ENCODE measurements at places on chromosomes 2 and 18.

DNA sequence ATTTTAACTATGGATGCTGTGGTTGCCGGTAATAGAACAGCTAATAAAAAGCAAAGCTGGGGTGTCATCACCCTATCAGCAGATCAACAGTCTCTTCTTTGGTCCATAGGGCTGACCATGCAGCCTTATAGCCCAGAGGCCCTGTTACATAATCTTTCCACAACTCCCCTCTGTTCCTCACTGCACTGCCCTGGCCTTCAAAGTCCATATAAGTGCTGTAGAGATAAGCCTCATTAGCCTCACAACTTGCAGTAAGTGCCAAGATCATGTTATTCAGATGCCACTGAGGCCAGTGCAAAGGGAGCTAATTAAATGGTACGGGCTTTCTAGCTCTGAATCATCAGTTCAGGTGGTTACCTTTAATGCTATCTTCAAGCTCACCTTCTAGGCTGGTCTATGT, 89.7 kb upstream of the CXCR4 start:
- no peak for DNase-seq

GRCh38 chr2:22487541-22487940, 897.4 kb upstream of the KLHL29 start:
- no peak for DNase-seq

DNA sequence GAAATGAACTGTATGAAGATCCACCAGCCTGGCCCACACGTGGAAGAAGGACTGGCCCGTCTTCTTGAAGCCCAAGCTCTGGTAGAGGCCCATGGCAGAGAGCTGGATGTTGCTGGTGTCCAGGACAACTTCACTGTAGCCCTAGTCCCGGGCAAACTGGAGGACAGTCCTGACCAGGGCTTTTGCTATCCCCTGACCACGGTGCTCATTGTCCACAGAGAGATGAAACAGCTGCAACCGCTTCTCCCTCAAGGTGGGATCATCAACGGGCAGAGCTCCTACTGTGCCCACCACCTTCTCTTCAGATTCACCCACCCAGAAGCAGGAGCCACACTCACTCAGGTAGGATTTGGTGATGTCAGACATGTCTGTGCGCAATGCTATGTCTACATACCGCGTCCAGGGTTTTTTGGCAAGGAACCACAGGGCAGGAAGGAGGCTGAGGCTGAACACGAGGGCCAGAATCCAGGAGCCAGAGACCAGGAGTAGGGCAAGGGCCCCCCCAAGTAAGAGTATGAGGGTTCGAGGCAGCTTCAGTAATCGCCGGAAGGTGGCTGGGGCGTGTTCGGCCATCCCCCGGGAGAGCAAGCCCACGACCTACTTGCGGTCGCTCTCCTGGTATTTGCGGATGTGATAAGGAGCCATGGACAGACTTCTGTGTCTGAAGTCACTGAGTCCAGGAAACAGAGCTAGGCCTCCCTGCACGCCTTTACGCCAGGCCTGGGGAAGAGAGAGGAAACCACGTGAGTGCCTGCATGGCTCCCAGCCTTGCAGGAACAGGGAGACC, 36.3 kb downstream of the TPRKB start:
- DNase-seq, result no peak

- DNase-seq, result no peak
Observed at GRCh38 chr2:157759855-157760254, 116.3 kb downstream of the ACVR1 start.

DNA sequence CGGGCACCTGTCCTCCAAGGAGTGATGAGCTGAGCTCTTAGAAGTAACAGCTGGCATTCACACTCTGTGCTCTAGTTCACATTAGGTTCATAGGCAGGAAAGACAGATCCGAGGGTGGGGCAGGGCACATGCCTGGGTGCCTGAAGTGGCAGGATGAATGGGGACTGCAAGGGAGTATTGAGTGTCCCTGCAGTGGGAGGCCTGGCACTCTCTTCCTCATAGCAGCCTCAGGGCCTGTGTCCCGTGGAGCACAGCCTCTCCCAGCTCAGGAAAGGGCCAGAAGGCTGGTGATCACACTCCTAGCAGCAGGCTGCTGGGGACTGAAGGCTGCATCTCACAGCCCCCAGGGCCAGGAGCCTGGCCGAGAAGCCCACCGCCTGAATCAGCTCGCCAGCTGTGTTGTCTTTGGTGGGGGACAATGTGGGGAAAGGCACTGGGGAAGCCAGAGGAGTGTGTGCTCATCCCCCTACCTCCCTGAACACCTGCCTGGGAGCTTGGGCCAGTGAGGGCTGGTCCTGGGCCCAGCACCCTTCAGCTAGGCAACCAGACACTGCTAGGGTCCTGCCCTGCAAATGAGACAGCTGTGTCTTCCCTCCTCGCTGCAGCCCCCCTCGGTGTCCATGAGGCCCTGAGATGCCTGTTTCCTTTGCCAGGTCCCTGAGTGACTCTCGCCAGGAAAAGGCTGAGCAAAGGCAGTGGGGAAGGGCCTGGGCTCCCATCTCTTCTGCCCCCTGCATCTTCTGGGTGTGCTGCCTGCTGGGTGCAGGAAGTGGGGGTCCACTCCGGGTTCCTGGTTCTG, 48.2 kb upstream of the HS6ST1 start:
- DNase-seq, result no peak

- no peak for DNase-seq
Observed at GRCh38 chr2:233992513-233993217, 57.8 kb upstream of the SPP2 start.

DNA sequence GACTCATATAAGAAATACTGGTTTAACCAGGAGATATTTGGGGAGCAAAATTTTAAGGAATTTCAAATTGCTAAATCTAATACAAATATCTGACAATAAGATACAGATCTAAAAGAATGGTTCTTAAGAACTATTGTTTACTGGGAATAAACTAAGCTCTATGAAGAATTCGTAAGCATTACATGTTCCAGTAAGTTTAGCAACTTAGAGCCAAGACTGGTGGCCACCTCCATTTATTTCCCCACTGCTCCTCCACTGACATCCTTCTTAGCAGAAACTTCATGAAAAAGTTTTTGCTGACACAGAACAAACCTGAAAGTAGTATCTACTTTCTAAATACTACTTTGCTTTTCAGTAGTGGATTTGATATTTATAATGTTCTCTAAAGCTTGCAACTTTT, 83.0 kb downstream of the ACSL3 start:
- DNase-seq, result no peak

DNA sequence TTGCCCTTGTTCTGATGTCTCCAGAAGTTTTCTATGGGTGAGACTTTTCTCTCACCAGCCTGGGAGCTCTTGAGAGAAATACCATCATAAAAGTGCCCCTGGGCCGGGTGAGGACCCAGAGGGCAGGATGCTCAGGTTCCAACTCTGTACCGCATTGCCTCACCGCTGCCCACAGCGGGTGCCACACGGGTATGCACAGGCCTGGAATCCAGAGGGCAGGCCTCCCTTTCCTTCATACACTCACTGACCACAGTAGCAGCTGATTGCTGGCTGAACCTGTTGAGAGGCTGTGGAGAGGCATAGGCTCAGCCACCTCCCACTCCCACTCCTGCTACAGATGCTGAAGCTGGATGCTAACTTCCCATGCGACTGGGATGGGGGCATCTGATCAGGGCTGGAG, 293.8 kb downstream of the CYP26B1 start:
- DNase-seq, result no peak

DNA sequence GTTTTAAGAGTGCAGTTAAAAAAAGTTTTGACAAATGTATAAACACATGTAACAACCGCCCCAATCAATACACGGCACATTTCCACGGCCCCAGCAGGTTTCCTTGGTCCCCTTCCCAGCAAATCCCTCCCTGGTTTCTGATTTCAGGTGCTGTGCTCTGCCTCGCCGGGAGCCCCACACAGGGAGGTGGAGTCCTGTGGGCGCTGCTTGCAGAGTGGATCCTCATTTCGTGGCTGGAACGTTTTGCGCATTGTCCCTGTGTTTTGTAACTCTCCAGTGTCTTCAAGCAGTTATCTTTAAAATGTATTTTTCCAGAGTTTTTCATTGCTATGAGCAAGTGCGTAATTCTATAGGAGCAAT, 124.8 kb downstream of the GALR1 start:
- no peak for DNase-seq

DNA sequence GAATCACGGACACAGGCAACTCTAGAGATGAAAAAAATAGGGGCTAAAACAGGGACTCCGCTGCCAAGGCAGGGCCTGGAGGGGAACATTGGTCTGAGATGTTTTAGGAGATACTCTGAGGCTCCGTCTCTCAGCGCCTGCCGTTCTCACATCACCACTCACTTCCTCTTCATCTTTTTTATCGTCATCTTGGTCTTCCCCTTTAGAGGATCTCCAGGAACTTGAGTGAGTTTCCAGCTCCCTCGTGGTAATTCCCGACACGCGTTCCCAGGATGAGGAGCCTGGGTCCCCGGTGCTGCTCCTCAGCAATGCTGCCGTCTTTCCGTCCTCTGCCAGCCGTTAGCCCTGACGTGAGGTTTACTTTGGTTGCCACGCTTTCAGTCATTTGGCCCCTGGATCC, 16.1 kb downstream of the MLPH start:
- DNase-seq, result no peak

DNA sequence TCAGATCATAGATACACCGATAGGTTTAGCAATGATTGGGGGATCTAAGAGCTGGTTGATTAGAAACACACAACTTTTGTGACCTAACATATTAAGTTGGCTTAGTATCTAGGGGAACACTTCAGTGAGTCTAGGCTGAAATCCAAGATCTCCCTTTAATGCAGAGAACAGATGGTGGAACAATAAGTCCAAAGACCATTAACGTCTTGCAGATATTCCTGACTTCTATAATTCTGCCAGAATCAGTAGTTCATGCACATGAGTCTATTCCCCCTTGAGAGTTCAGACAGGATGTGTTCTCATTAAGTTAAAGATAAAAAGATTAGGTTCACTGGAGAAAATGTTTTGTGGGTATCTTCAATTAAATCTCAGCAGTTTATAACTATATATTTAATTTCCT, 506.5 kb downstream of the TSN start:
- no peak for DNase-seq

DNA sequence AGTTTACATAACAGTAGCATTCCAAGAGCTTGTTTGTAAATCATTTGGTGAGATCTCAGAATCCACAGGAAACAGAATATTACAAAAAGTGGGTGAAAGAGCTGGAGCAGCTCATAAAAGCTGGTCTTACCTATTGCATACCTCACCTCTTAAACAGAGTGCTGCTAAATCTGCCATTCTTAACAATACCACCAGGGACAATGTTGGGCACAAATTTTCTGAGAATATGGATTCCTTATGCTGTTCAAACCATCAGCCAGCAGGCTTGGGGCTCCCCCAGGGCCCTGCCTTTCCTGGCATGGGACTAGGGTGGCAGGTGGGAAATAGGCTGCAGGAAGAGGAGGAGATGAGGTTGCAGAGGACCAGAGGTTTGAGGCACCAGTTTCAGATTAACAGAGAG, 55.6 kb downstream of the TGFA start:
- no peak for DNase-seq

DNA sequence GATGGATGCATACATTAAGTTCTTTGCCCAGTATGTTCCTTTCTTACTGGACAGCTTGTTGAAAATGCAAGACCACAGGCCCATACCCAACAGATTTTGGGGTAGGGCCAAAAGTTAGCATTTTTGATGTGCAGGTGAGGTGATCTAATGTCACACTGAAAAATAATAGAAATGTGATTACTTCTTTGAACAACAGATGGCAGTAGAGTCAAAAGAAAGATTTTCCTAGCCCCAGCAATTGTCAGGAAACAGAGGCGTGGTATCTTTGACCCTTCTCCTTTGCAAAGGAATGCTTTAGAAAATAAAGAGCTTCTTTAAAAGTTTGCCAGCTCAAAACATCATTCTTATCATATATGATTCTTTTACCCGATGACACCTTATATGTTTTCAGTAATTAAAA, 343.6 kb upstream of the SYT4 start:
- DNase-seq, result no peak
